Posterior vena cava (tissue), 2 donors: ENCODE measurements at places on chromosomes 7 and 10. TPM values are rescaled to one million over a fixed set of nuclear protein-coding genes. Genes with fewer than 3 reads are reported as not detected.

SFTPD gene
- total RNA-seq: 0.19 TPM

AP3M1 gene
- total RNA-seq: 25.7 TPM

FFAR4 gene
- total RNA-seq: 0.56 TPM

RNF32 gene
- not detected for total RNA-seq

EEPD1 gene
- 9.7 TPM for total RNA-seq

MYO3A gene
- total RNA-seq: 0.29 TPM

AZGP1 gene
- total RNA-seq: 1.2 TPM

ADCK2 gene
- 12.3 TPM for total RNA-seq

ADCYAP1R1 gene
- 1.8 TPM for total RNA-seq

GRCh38 chr7:25758559-25758958 lies 393.4 kb upstream of the NFE2L3 start:
- no peak for DNase-seq

- DNase-seq: no peak
Observed at GRCh38 chr10:130934293-130935127, 377.0 kb downstream of the TCERG1L start.

- DNase-seq: no peak
Observed at GRCh38 chr7:155815332-155816191, 3.3 kb upstream of the SHH start.

DNA sequence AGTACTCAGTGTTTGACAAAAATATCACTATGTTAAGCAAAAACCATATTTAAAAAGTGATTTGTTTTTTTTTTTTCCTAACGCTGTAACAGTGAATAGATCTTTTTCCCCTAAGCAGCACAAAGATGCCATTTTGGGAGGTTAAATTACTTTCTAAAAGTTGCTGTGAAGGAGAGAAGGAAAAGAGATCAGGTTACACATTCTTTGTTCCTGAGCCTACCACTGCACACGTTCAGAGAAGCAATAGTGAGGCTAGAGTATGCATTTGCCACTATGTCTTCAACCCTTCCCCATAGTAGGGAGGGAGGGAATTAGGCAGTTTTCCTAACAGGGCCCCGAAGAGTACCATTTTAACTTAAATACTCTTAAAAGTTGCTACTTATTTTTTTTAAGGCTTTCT lies 38.9 kb downstream of the BMPR1A start:
- no peak for DNase-seq

DNA sequence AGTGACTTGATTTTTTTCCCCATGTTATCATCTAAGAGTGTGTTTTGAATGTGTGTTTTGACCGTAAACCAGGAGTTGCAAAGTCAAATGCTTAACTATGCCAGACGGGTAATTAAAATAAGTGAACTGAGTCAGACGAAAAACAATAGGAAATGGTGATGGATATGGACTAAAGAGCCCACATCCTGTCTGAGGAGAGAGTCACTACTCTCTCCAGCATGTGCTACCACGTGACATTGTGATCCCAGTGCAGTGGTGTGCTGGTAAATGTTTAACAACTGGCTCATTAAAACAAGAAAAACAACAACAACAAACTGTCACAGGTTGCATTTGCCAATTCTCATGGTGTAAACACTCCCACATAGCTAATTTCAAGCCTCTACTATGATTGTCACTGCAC lies 164.3 kb downstream of the SUGCT start:
- no peak for DNase-seq

- DNase-seq: no peak
Observed at GRCh38 chr7:77438131-77438530, 22.0 kb upstream of the GSAP start.

GRCh38 chr10:16519250-16519907 lies 2.3 kb downstream of the C1QL3 start:
- no peak for DNase-seq

DNA sequence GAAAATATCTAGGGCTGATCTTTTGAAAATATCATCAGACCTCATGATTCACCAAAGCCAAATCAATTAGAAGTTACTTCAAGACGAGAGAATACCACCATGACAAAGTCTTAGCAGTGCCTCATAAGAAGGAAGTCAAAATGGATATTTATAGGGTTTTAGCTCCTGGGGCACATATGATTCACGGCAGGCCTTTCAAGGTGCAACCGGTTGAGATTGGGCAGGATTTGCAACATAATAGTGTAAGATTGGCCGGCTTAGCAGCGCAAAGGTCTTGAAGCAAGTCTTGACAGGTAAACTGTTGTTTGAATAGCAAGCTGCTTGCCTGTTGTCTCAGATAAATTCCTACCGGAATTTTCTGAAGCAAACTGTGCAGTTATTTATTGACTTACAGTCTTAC lies 17.5 kb downstream of the ADRB1 start:
- no peak for DNase-seq

DNA sequence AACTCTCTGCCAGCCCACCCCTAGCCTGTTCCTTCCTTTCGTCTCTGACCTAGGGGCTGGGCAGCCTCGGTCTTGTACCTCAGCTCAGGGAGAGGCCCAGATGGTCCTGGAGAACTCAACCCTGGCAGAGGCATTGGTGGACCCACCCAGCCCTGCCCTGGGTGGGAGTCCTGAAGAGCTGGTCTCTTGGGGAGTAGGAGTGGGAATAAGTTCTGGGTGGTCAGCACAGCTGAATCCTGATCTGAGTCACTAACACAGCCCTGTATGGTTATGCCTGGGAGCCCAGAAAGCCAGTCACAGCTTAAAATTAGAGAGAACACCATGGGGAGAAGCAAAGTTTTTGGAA lies 84.0 kb downstream of the SORBS1 start:
- peak; percentile 82 for DNase-seq

- DNase-seq: no peak
Observed at GRCh38 chr10:77636282-77636966, 1.2 kb downstream of the KCNMA1 start.

DNA sequence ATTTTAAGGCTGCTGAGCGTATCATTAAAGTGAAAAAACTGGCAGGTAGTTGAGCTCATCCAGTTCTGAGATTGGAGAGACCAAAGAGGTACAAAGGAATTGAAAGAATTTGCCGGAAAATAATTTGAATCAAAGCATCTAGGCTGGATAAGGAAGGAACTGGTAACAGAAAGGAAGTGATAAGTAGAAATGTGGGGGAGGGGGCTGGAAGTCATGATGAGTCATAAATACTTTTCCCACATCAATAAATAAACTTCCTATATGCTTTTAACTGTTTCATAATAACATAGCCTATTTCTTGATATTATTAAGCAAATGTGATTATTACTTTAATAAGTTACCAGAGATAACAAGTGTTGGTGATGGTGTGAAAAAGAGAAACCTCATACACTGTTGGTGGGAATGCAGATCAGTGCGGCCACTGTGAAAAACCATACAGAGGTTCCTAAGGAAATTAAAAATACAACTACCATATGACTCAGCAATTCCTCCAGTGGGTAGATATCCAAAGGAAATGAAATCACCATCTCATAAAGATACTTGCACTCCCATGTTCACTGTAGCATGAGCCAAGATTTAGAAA lies 27.0 kb downstream of the ZNF438 start:
- no peak for DNase-seq

DNA sequence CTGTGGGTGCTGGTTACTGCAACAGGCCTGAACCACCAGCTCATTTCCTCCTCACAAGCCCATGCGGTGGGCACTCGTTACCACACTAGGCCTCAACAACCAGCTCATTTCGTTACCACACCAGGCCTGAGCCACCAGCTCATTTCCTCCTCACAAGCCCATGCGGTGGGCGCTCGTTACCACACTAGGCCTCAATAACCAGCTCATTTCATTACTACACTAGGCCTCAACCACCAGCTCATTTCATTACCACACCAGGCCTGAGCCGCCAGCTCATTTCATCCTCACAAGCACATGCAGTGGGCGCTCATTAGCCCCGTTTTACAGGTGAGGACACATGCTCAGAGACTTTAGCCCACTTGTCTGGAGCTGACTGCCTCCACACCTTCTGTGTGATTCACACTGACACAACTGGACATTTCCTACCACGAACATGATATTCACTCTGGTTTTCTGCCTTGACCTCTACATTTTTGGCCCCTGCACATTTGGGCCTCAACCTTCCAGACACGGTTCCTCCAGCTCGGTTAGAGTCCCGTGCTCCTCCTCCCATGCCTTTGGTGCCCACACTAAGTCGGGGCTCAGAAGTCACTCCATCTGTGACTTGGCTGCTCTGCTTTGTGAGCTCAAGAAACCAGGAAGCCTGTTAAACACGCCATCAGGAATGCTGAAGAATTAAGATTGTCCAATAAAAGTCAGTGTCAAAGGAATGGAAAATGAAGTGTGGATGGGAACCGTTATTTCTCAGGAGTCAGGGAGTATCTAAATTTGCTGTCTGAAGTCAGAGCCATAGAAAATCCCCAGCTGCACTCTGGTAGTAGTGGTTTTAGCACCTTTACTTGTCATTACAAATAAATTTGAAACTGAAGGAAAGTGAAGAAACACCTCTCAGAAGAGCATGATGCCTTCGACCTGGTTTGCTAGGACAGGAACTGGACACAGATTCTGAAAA lies 55.8 kb upstream of the LANCL2 start:
- DNase-seq: no peak

DNA sequence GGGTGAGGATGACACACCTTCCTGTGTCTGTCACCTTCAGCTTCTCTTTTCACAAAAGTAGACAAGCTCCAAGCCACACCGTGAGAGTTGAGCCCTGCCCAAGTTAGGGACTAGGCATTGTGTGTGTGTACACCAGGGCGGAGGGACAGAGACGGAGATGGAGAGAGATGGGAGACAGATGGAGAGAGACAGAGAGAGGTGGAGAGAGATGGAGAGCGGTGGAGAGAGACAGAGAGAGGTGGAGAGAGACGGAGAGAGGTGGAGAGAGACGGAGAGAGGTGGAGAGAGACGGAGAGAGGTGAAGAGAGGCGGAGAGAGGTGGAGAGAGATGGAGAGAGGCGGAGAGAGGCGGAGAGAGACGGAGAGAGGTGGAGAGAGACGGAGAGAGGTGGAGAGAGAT lies 207.0 kb downstream of the DNAJB6 start:
- DNase-seq: no peak

GRCh38 chr7:155483245-155483644 lies 25.3 kb downstream of the EN2 start:
- DNase-seq: no peak

DNA sequence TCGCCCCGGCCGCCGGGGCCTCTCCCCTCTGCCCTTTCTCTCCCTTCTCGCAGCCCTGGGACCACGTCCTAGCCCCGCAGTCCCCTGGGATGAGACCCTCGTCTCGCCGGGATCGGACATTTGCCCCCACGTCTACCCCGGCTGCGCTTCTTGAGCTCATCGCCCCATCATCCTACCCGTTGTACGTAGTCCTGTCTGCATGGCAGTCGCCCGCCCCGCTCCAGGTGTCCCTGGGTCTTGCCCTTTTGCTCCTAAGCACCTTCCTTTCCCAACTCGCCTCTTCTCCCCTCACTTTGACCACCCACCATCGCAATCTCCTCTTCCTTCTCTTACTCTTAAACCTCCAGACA lies 582 bp downstream of the TPST1 start:
- DNase-seq: no peak

DNA sequence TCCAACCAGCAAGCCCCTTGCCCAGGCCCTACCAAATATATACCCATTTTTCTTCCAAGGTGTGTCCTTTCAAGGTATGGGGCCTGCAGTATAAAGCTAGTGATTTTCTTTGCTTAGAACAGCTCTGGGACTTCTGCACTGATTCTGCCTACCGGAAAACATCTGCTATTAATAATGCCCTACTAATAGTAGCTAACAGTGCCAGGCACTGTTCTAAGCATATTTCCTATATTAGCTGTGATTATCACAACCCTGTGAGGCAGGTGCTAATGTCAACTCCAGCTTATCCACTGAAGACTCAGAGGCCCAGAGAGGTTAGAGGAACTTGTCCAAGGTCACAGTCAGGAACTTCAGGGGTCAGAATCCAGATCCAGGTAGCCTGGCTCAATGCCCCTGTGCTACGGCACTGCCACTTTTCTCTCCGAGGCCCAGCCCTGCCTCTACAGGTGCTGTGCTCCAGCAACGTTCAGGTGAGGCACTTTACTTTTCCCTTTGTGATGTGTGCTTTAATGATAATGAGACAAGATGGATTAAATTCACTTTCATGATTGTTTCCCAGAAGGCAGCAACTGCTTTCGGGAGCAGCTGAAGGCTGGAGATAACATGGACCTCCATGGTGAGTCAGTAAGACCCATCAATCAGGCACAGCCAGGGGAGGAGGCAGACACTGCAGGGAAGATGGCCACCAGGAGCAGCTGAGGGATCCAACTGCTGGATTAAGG lies 26.7 kb downstream of the TAS2R41 start:
- DNase-seq: no peak

- no peak for DNase-seq
Observed at GRCh38 chr7:16433568-16434122, 12.3 kb upstream of the CRPPA start.

DNA sequence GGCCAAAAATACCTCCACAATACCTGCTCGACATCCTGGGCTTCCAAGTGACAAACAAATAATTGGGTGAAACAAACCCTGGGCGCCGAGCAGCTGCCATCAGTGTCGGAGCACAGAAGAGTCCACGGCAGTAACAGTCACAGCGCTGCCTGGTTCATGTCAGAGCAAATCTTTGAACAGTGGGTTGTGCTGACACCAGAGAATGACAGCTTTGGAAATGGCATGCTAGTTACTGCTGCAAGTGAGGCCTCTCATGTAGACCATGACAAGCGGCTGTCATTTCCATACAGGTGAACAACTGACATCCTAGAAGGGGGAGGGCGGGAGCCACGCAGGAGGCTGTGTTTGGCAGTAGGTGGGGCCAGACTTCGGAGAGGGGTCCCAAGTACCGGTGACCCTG lies 420.5 kb upstream of the GALNT17 start:
- DNase-seq: no peak

DNA sequence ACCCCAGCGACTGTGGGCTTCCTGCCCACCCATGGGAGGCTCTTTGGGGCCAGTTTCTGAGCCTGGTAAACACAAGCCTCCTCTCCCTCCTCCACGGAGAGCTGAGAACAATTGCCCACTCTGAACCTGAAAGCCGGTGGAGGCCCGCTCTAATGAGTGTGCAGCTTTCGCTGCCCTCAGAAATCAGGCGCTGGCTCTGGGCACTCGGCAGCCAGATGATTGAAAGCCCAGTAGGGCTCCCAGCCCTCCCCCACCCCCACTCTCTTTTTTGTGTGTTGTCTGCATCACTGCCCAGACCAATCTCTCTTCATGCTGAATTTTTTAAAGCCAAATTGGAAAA lies 438.9 kb downstream of the RPS24 start:
- no peak for DNase-seq

DNA sequence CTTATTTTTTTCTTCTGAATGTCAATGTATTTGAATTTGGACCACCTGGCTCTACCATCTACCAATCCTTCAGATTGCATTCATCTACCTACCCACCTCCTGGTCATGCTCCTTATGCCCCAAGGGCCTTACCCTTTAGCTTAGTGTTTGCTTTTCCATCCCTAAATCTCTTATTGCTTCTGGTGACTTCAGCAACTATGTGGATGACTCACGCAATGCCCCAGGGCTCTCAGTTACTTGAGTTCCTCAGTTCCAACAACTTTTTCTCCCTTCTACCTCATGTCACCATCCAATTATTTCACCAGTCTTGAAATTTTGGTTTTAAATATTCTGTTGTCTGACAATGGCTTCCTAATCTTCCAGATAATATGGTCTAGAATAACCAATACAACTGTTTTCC lies 118.9 kb downstream of the CFAP58 start:
- DNase-seq: no peak

- DNase-seq: no peak
Observed at GRCh38 chr7:131008840-131009711, 275.1 kb upstream of the KLF14 start.
